Peyer's patch (tissue), 4 donors: ENCODE measurements at places on chromosomes 12 and 14. TPM values are rescaled to one million over a fixed set of nuclear protein-coding genes. Genes with fewer than 3 reads are reported as not detected.

The AMHR2 gene
- total RNA-seq = 0.40 TPM

GRCh38 chr14:77375973-77376770, 722 bp downstream of the TMED8 start:
- DNase-seq = peak; percentile 35

The SIRT4 gene
- 3.2 TPM for total RNA-seq

- no peak for DNase-seq
Measured at GRCh38 chr14:58635091-58635830, 2.5 kb upstream of the DACT1 start.

DNA sequence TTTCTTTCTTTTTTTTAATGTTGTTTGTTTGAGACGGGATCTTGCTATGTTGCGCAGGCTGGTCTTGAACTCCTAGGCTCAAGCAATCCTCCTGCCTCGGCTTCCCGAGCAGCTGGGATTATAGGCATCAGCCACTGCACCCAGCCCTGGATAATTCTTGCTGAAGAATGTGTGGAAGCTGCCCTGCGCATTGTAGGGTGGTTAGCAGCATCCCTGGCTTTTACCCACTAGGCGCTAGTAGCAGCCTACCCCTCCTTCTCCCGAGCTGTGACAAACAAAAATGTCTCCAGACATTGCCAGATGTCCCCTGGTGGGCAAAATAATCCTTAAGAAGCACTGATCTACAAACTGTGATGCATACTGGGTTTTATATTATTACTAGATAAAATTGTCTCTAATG, 6.6 kb downstream of the DCAF4 start:
- DNase-seq = no peak

DNA sequence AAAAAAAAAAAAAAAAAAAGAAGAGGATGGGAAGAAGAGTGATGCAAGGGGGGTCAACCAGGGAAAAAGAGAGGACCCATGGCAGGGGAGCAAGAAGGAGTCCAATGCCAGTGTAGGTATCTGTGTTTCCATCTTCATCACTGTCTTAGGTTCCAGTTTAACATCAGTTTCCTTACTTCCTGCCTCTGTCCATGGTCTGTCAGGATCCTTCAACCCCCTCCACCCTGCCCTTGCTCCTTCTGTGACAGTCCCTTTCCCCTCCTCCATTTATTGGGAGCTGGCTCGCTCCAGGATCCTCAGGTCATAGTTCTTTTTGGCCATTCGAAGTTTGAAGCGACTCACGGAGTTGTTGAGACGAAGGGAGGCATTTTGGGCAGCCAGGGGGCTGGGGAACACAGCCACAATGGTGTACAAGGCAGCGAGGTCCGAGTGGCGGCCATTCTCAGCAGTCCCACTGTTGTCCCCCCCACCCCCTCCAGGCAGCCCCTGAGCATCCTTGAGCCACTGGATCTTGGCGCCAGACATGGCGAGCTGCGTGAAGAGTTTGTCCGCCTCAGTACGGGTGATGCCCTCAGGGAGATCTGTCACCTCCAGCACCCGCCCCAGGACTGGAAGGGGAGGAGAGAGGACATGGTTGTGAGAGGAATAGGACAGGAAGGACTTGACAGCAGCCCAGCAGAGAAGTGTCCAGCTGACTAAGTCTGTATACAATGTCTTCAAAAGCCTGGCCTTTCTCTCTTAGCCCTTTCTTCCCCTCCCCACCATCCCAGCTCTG, 3.7 kb upstream of the STAC3 start:
- no peak for DNase-seq

The KCNJ8 gene
- total RNA-seq = 1.1 TPM

- DNase-seq = no peak
Measured at GRCh38 chr14:75811872-75812499, 150.9 kb downstream of the TTLL5 start.

GRCh38 chr14:54148251-54148650, 191.6 kb upstream of the BMP4 start:
- no peak for DNase-seq

The CAPZA3 gene
- total RNA-seq = not detected

DNA sequence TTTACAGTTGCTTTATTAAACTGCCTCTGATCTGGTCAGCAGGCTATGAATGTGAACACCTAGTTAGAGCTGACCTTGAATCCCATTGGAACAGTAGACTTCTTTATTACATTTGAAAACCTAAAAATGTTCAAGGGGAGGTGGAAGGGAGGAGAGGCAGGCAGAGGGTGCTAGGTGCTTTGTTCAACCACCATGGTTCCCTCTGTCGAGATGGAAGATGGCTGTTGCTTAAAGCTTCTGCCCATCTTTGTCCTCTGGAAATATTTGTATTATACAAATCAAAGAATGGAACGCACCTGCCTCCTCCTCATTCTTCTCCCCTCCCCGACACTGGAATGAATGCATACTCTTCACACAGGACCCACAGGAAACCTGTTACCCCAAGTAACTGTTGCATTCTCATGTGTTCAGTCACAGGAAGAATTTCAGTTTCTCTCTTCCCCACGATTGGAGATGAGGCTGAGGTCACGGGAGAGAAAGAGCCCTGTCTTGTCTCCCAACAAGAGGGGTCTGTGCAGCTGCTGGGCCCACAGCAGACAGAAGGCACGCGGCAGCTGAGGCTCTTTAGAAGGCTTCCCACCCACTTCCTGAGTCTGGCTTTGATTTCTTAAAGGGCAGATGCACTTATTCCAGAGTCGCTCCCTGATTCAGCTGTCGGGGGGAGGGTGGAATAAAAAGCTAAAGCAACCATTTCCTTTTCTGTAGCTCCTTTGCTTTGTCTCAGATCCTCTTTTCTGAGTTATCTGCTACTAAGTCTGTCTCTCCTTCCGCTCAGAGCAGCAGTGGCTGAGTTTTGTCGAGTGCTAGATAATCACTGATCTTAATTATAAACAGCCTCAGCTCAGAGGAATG, 217.9 kb upstream of the BTG1 start:
- DNase-seq = peak; percentile 86

DNA sequence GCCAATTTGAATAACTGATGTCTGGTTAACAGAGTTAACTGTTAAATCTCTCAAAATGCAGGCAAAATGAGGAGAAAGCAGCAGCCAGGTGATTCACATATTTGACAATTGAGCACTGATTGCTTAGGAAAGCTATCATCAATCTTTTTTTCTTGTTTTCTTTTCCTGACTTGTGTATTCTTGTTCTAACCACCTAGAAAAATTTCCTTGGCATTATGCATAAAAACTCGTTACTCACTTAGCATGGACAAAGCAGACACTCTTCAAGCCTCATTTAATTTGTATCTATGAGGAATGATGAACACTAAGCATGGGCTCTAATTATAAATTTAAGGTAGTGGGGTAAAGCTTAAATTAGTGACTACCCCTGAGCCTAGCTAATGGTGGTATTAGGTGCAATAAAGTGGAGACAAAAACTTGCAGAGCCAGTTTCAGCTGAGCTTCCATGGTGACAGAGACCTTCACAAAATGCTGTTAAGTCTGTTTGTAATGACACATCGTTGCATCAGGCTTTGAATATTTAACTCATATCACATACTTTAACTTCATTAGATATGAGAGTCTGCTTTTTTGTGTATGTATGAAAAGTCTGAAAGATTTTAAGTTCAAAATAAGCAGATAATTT, 52.0 kb downstream of the RASSF9 start:
- no peak for DNase-seq

The MANSC4 gene
- total RNA-seq = not detected

GRCh38 chr12:48536602-48537001, 11.2 kb downstream of the OR8S1 start:
- DNase-seq = no peak

The TMEM253 gene
- total RNA-seq = 108 TPM

GRCh38 chr12:1779783-1780182, 40.6 kb upstream of the LRTM2 start:
- DNase-seq = no peak

The HOXC9 gene
- 13.2 TPM for total RNA-seq

The SRP54 gene
- total RNA-seq = 63.1 TPM

The ZBTB42 gene
- total RNA-seq = 13.8 TPM

- DNase-seq = no peak
Measured at GRCh38 chr12:58757422-58757821, 162.9 kb downstream of the LRIG3 start.

GRCh38 chr12:100251917-100252316, 15.0 kb downstream of the DEPDC4 start:
- DNase-seq = no peak

- no peak for DNase-seq
Measured at GRCh38 chr14:50816395-50817047, 14.4 kb downstream of the NIN start.

The GUCY2C gene
- total RNA-seq = 176 TPM

The KLHL33 gene
- total RNA-seq = not detected

The ACOT6 gene
- total RNA-seq = not detected

GRCh38 chr12:4274396-4275015, 944 bp downstream of the CCND2 start:
- peak; percentile 70 for DNase-seq

- DNase-seq = no peak
Measured at GRCh38 chr12:67145692-67146091, 123.5 kb upstream of the CAND1 start.

GRCh38 chr12:28137414-28137813, 52.8 kb upstream of the CCDC91 start:
- DNase-seq = no peak

- no peak for DNase-seq
Measured at GRCh38 chr12:117528538-117528937, 167.1 kb upstream of the NOS1 start.

The TAMALIN gene
- total RNA-seq = 8.1 TPM

- no peak for DNase-seq
Measured at GRCh38 chr12:114123108-114123507, 157.0 kb upstream of the RBM19 start.

DNA sequence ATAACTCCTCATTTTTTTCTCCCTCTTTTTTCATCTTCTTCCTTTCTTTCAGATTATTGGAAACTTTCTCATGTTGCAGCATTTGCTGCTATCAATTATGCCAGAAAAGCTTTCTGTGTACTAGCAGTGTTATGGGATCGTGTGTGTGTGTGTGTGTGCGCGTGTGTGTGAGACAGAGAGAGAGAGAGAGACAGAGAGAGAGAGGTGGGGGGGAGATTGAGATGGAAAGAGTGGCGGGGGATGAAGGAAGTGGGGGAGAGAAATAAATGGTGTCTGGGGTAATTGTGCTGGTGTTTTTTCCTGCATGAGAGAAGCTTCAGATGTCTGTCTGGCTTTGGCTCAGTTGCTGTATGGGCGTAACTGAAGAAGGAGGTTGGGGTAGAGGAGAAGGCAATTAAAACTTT, 268.9 kb downstream of the RAD51B start:
- DNase-seq = no peak

The CDKN1B gene
- total RNA-seq = 37.7 TPM

GRCh38 chr14:101604935-101605780, 43.9 kb downstream of the DIO3 start:
- DNase-seq = no peak

The HNRNPC gene
- 267 TPM for total RNA-seq

The DTX1 gene
- total RNA-seq = 7.4 TPM

The FAM186B gene
- total RNA-seq = 0.35 TPM

The EXOC3L4 gene
- total RNA-seq = 20.6 TPM

The SLC7A8 gene
- 21.8 TPM for total RNA-seq

DNA sequence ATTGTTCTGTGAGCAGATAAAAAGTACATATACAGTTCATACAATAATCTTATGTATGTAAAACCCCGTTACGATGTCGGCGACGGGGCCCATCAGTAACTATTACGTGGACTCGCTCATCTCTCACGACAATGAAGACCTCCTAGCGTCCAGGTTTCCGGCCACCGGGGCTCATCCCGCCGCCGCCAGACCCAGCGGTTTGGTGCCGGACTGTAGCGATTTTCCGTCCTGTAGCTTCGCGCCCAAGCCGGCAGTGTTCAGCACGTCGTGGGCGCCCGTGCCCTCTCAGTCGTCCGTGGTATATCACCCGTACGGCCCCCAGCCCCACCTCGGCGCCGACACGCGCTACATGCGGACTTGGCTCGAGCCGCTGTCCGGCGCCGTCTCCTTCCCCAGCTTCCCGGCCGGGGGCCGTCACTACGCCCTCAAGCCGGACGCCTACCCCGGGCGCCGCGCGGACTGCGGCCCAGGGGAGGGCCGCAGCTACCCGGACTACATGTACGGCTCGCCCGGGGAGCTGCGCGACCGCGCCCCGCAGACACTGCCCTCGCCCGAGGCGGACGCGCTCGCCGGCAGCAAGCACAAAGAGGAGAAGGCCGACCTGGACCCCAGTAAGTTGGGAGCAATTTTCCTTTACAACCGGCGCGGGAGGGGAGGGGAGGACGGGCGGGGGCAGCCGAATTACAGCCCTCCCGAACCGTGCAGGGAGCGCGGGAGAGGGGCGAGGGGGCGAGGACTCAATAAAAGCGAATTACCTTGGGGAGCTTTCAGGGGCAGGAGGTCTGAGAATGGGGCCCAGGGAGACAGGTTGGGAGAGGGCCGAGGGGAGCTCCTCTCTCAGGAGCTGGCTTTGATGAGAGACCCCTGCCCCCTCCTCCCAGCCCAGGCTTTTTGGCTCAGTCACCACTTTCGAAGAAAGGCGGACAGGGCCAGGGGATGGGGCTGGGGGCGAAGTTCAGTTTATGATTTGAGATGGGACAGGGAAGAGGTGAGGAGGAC, at the start of gene HOXC9:
TSS of gene HOXC9 (plus strand) at position 46 of the 999 bp plus-strand sequence. CDS start at position 74, 28 bp downstream.
- peak; percentile 48 for DNase-seq
